ENCODE measurements at places on chromosomes 11 and 22. TPM values are rescaled to one million over a fixed set of nuclear protein-coding genes. Genes with fewer than 3 reads are reported as not detected.

The IGLL5 gene
- total RNA-seq = not detected

The OR52J3 gene
- not detected for total RNA-seq

The CASP1 gene
- 4.8 TPM for total RNA-seq

The C22orf15 gene
- total RNA-seq = 0.77 TPM

The FGF3 gene
- total RNA-seq = not detected

The ADAMTS15 gene
- 51.1 TPM for total RNA-seq

The CCDC15 gene
- total RNA-seq = 1.0 TPM

The NLRP14 gene
- not detected for total RNA-seq

The MUC6 gene
- not detected for total RNA-seq

The MMP13 gene
- total RNA-seq = not detected

The MRGPRX4 gene
- not detected for total RNA-seq

The GRM5 gene
- not detected for total RNA-seq

The QSER1 gene
- total RNA-seq = 10.5 TPM

The SCT gene
- not detected for total RNA-seq

The MSANTD2 gene
- 9.0 TPM for total RNA-seq

The JAML gene
- not detected for total RNA-seq

The HMGXB4 gene
- total RNA-seq = 14.6 TPM

The RGL4 gene
- not detected for total RNA-seq

The CFAP300 gene
- 2.0 TPM for total RNA-seq

The FAU gene
- 456 TPM for total RNA-seq
